ENCODE measurements at places on chromosomes 7 and 10. TPM values are rescaled to one million over a fixed set of nuclear protein-coding genes. Genes with fewer than 3 reads are reported as not detected.
A peak's percentile ranks its signal among the peaks of the same experiment; 100 is the strongest.

Gene SPDYE17
- total RNA-seq, result not detected

DNA sequence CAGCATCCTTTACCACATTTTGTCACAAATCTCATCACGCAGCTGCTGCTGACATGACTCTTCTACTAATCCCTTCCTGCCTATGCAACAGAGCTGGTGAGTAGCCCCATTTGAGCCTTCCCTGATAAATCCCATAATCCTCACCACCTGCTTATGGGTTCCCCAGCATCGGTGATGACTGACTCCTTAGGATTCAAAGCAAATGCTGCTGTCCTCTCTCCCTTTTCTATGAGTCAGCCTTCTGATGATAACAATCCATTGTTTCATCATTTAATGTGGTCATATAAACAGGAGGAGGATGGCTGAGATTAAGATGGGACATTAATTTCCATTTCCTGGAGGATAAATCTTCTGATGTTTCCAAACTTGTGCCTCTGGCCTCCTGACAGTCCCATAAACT lies 73.4 kb downstream of the SORCS1 start:
- DNase-seq, result no peak

GRCh38 chr7:69922026-69922803 lies 323.9 kb downstream of the AUTS2 start:
- DNase-seq, result no peak

GRCh38 chr7:94252971-94253370 lies 141.7 kb upstream of the COL1A2 start:
- DNase-seq, result no peak

GRCh38 chr7:16668978-16669377 lies 23.0 kb downstream of the BZW2 start:
- peak; percentile 54 for DNase-seq

GRCh38 chr7:82677493-82677892 lies 233.9 kb upstream of the CACNA2D1 start:
- peak; percentile 36 for DNase-seq

DNA sequence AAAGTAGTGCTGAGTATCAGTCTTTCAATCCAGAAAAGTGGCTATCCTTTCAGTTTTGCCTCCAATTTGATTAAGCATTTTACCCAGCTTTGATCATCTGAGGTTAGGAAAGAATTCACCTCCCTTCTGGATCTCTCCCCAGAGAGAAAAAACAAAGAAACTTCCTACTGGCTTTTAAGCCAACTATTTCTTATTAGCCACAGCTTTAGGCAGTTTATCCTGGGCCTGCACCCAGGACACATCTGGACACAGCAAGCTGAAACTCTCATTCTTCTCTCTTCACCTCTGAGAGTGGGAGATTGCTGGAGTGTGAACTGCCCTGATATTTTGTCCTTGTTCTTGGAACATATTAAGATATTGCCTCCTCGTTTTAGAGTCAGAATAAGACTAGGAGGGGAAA lies 43.5 kb upstream of the LSM8 start:
- peak; percentile 16 for DNase-seq

DNA sequence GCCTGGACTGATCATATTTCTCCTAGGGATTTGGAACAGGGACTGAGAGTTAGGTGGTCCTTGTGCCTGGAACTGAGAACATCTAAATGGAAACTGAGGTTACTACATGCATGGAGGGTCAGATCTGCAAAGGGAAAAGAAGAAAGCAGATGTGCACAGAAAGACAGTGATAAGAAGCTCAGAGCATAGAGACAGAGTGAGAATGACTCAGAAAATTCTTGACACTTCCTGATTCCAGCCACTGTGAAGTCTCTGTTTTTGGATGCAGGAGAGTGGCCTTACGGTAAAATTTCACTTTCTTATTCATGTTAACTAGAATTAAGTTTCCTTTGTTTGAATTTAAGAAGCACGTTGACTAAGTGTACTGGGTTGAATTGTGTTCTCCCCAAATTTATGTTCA lies 241.7 kb downstream of the TMEM26 start:
- no peak for DNase-seq

DNA sequence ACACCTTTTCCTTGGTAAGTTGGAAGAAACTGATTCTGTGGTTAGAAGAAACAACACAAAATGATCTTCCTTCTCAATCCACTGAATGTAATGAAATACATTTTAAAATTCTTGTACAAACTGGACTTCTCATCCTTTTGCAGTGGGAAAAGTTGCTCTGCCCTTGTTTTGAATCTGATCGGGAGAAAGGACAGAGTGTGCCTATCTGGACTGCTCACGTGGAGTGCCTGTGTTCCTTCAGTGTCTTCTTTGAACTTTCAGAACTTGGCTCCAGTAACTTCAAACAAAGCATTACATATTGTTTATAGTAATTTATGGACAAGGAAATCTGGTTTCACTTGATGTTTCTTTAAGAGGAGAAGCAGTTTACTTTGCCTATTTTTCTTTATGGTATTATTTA lies 17.1 kb downstream of the SLC26A3 start:
- no peak for DNase-seq

- DNase-seq, result no peak
Observed at GRCh38 chr10:95245425-95246055, 45.3 kb downstream of the PDLIM1 start.

GRCh38 chr7:87339373-87339897 lies 6.0 kb upstream of the CROT start:
- no peak for DNase-seq

DNA sequence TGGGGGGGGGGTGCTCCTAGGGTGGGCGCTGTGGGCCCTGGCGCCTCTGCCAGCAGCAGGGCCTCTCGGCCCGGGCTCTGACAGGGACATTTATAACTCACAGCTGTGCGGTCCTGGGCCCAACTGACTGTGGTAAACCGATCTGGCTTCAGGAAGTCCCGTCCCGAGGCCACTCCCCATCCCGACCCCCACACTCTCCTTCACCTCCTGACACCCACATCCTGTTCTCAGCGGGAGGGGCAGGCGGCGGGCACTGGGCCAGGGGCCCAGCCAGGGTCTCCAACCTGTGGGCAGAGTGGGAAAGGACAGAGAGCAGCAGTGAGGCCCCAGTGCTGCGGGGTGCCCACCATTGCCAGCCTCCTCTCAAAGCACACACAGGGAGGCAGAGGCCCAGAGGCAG lies 69.1 kb downstream of the ZMIZ1 start:
- DNase-seq, result no peak
